NCI-H526 treated with DMSO at 0.1 percent for 48 hours (cell line): ENCODE measurements at places on chromosomes 6 and 20.

DNA sequence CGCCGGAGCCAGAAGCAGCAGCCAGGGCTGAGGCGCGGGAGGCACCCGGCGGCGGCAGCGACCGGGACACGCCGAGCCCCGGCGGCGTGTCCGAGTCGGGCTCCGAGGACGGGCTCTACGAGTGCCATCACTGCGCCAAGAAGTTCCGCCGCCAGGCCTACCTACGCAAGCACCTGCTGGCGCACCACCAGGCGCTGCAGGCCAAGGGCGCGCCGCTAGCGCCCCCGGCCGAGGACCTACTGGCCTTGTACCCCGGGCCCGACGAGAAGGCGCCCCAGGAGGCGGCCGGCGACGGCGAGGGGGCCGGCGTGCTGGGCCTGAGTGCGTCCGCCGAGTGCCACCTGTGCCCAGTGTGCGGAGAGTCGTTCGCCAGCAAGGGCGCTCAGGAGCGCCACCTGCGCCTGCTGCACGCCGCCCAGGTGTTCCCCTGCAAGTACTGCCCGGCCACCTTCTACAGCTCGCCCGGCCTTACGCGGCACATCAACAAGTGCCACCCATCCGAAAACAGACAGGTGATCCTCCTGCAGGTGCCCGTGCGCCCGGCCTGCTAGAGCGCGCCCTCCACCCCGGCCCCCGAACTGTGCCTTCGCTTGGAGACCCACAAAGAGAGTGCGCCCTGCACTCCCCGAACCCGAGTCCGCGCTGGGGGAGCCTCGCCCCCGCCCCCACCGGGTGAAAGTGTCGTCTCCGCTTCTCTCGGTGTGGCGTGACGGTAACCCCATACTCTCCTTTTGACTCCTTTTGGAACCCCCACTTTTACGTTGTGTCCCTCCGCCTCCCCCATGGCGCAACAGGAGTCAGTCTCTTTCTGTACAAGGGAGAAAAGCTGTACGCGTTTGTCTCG lies 1.6 kb downstream of the INSM1 start:
- peak; percentile 80 for DNase-seq

DNA sequence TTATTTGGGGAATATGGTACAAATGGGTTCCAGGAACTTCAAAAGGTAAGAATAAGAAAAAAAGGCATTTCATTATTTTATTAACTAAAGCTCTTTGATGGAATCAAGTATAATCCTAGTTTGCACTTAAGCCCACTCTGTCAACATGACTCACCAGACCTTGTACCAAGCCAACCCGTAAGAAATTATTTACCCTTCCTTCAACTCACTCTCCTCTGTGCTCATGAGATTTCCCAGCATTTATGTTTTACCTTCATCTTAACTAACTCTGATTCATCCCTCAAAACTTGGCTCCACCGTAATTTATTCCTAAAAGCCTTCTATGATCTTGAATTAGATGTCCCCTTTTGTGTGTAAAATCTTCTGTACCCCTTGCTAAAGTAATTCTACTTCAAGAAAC lies 308.7 kb downstream of the PKHD1 start:
- DNase-seq = no peak

DNA sequence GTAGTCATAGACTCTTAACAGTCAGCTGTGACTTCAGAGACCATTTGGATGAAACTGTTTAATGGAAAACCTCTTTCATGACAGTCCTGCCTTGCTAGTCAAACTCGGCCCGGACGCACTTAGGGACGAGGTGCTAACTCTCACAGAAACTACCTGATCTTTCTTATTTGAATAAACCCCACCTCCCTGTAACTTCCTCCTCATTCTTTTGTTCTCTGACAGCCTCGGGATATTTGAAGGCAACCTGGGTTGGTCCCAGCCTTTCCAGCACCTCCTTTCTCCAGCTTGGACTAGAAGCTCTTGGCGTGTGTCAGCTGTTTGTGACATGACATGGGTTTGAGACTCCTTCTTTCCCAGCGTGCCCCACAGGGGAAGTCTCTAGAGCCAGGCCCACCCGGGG lies 175.3 kb upstream of the EXOC2 start:
- DNase-seq = no peak

GRCh38 chr20:61297986-61298385 lies 45.9 kb downstream of the CDH4 start:
- no peak for DNase-seq

DNA sequence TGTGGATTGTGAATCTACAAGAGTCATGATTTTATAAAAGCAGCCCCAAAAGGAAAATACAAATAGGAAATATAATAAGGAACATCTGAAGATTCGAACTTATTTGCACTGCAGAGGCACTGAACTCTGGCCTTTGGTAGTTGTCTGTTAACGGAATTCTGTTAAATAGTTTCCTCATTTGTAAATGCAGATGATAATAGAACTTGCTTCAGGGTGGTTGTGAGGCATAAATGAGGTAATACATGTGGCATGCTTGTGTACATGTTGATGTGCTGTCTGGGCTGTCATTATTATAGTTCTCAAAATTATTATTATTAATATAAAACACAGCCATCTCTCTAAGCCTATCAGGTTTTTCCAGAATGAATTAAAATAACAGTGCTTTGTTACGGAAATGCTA lies 302.0 kb downstream of the NRN1 start:
- no peak for DNase-seq

- DNase-seq = no peak
Observed at GRCh38 chr6:7058250-7058923, 49.4 kb upstream of the RREB1 start.

GRCh38 chr6:82711105-82711827 lies 347.6 kb downstream of the TPBG start:
- DNase-seq = no peak

DNA sequence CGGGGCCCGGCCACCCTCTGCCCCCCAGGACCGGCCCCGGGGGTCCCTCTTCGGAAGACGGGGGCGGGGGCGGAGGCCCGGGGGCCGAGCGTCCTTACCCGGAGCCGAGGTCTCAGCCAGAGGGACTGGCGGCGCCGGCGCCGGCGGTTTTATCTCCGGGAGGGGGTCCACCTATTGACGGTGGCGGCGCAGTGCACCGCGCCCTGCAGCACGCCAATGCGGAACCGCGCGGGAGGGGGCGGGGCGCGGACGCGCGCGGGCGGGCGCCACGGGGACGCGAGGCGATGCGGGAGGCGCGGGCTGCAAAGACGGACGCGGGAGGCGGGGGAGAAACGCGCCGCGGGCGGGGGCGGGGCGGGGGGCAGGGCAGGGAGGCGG lies at the start of gene EEF1A2:
Gene EEF1A2, minus strand, starts transcription at position 124 of the 378 bp plus-strand sequence. CDS start 1,320 bp downstream, outside the sequence.
- no peak for DNase-seq

- no peak for DNase-seq
Observed at GRCh38 chr6:111722179-111722731, 116.6 kb upstream of the TRAF3IP2 start.

- no peak for DNase-seq
Observed at GRCh38 chr6:160378882-160379281, 30.7 kb downstream of the SLC22A3 start.

DNA sequence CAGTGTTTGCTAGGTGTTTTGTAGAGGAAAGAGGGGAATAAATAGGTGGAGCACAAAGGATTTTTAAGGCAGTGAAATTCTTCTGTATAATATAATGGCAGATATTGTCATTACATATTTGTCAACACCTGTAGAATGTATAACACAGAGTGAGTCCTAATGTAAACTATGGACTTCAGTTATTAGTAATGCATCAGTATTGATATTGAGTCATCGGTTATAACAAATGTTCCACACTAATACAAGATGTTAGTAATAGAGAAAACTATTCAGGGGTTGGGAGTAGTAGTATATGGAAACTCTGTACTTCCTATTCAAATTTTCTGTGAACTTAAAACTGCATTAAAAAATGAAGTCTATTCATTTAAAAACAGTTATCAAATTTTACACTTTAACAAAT lies 299.2 kb downstream of the UBE3D start:
- no peak for DNase-seq

DNA sequence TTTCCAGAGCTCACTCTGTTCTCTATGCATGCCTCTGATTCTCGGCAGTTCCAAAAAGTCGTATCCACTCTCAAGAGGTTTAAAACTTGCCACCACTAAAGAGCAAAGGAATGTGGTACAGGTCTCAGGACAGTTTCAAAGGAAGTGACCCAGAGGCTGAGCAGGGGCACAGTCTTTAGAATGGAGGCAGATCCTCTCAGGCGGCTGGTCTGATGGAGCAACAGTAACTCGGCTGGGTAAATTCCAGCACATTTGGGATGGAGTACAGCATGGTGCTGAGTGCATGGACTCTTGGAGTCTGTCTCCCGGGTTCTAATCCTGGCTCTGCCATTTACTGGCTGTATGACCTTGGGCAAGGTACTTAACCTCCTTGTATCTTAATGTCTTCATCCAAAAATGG lies 88.1 kb upstream of the BACH2 start:
- DNase-seq = no peak

DNA sequence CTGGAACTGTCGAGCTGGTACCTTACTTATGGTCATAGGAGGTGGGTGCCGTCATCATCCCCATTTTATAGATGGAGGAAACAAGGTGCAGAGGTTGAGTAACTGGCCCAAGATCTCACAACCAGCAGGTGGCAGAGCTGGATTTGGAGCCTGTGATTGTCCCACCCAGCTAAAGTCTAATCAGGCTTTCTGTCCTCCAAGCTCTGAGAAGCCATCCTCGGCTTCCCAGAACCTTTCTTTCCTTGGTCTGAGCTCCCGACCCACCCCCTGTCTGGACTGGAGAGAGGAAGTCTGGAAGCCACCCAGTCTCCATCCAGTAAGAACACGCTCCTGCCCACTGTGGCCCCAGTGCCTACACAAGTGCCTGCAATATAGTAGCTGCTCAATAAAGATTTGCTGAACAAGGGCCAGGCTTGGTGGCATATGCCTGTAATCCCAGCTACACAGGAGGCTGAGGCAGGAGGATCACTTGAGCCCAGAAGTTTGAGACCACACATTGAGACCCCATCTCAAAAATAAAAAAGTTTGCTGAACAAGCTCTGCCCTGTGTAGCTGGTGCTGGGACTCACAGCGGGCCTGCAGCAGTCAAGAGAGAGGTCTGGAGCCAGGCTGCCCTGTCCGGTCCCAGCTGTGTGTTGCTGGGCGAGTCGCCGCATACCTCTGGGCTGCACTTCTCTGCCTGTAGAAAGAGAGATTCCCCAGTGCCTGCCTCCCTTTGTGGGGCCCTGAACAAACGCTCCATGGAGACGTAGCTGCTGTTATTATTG lies 32.5 kb upstream of the DLGAP4 start:
- DNase-seq = no peak

- DNase-seq = no peak
Observed at GRCh38 chr20:39117491-39117890, 155.3 kb downstream of the DHX35 start.

- DNase-seq = no peak
Observed at GRCh38 chr6:37175332-37176267, 5.6 kb downstream of the PIM1 start.

DNA sequence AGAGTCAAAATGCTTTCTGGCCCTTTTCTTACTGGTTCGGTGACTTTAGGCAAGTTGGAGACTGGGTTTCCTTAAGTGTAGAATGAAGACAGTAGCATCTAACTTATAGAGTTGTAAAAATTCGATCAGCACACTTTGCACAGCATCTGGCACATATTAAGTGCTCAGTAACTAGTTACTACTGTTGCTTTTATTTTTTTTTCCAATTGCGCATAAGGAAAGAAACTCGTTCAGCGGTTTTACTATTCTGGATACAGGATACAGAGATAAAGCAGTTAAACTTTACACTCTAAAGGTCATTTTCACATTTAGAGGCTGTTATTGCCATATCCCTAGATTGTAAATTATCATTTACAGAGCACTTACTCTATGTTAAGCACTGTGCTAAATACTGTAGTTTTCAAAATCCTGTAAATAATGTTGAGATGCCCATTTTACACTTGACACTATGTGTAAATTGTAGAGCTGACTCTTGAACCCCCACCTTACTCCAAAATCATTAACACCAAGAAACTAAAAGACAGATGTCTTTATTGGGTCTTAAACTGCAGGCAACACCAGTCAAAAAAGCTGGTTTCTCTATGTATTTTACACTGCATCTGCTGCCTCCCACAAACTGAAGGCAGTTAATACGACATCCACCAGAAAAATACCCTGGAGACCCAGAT lies 886 bp downstream of the ROMO1 start:
- DNase-seq = no peak

- no peak for DNase-seq
Observed at GRCh38 chr20:52924411-52925271, 47.5 kb upstream of the TSHZ2 start.

DNA sequence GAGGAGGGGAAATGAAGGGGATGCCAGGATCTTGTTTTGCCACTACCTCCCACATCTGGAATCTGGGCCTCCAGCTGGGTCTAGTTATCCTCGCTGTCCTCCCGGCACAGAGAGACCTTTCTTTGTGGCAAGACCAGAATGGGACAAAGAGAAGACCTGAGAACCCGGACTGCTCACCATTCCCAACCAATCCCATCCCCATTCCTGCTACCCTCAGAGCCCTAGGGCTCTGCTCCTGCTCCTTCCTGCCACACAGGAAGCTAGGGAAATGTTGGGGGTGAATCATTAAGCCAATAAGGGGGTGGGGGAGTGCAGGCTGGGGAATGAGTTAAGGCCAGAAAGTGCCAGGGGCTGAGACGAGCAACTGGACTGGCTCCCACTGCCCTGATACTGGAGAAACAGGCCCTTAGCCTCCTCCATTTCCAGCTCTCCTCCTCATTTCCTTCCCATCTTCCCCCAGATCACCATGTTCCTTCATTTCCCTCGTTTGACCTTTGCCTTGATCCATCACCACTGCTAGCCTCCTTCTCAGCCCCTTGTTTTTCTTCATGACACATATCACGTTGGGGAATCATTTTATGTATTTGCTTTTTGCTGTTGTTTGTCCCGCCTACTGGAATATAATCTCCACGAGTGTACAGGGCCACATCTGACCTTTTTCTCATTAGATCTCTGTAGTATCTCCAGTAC lies 4.6 kb upstream of the IER3 start:
- no peak for DNase-seq

DNA sequence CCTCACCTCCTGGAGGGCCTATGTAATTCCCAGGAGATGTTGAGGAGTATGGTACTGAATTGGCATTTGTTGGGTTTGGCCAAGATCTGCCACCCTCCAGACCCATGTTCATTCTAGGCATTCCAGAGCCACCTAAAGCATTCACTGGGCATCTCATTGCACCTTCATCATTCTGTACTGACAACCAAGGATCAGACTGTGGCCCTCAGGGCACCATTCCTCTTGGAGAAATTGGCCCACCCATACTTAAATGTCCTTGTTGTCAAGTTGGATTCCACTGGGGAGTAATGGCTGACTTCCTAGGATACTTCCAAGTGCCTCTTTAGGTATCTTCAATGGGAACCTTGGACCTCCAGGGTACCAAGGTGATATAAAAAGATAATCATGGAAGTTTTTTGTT lies 16.8 kb upstream of the IBTK start:
- no peak for DNase-seq

- DNase-seq = no peak
Observed at GRCh38 chr6:170203212-170203611, 87.7 kb downstream of the DLL1 start.

GRCh38 chr20:48760403-48760983 lies 67.3 kb downstream of the PREX1 start:
- no peak for DNase-seq

DNA sequence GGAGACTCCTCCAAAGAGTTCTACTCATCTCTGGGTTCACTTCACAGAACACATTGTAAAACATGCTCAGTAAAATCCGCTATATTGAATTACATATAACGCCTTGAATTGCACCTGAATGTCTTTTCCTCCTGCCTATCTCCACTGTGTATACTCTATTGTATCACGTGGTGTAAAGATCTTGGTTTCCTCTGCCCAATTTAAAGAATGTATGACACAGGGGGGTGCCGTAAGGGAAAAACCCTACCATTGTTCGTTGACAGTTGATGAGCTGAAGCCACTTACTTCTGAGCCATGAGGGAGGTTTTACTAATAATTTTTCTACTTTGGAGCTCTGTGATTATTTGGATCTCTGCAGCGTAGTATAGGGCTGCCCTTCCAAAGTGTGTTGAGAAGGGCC lies 6.0 kb downstream of the ASF1A start:
- no peak for DNase-seq
